ENCODE measurements at places on chromosomes 1 and 21.
A peak's percentile ranks its signal among the peaks of the same experiment; 100 is the strongest.

GRCh38 chr21:31342348-31342747 lies 1.7 kb downstream of the TIAM1 start:
- no peak for DNase-seq

DNA sequence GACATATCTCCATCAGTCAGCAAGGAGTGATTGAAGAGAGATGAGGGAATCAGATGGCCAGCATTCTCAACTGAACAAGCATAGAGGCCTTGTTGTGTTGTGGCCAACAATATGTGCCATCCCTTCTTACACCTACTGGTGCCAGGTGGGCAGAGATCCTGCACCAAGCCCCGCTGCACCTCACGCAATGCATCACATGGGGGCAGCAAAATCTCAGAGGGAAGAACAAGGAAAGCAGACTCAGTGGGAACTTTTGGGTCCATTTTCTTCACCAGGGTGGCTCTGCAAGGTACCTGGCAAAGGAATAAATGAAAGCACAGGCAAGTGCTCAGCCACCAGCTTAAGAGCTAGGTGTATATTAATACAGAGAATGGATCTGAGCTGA lies 33.2 kb downstream of the HSD3B2 start:
- DNase-seq = no peak

DNA sequence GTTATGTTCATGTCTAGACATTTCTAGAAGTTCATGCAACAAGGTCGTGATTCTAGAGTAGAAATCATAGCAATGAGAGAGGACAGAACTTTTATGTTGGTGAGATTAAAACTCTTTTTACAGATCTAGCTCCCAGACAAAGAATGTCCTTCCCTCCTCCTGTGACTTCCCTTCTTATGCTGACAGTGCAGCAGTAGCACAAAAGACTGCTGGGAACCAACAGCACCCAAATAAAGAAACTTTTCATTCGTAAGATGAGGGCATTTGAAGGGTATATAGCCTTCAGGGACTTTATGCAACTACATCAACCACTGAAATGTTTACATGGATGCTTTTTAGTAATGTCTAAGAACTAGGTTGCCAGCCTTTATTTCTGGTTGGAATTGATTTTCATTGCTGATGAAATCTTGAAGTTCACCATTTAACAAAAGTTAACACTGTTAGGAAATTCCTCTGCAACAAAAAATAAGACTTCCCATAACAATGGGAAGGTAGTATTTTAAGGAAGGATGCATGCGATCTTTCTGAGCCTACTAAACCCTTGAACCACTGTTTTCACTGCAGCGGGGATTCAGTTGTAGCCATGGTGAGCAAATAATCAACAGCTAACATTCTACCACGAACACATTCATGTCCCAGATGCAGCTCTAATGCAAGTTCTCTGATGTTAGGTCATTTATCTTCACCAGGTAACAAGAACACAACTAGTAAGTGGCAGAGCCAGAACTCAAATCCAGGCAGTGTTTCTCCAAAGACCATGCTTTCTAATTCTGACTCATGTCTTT lies 672.8 kb downstream of the PTPRC start:
- DNase-seq = peak; percentile 76

- no peak for DNase-seq
These were observed 451.7 kb downstream of the SIPA1L2 start for GRCh38 chr1:232178191-232178590.

- DNase-seq = no peak
These were observed 128.4 kb downstream of the HIVEP3 start for GRCh38 chr1:41790351-41790750.

DNA sequence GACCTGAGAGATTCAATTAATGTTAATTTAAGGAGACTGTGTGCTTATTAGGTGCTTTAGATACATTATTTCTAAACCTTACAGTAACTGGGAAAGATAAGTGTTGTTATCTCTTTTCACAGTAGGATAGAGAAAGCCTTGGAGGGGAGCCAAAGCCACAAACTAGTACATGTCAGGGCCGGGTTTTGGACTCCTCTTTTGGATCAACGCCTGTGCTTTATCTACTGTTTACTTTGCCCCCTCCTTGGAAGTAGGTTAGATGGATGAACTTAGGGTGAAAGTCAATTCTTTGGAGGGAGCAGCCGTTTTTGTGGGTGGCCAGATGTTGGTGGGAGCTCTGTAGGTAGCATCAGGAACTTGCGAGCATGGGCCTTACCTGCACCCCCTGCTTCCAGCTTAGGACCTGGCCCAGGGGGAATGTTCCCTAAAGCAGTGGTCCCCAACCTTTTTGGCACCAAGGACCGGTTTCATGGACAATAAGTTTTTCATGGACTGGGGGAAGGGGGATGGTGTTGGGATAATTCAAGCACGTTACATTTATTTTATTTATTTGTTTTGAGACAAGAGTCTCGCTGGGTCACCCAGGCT lies 1.7 kb downstream of the HHAT start:
- no peak for DNase-seq
